ENCODE measurements at places on chromosomes 2 and 18.

- peak; percentile 55 for DNase-seq
These were observed 80.0 kb upstream of the TMEM200C start for GRCh38 chr18:5975111-5976002.

DNA sequence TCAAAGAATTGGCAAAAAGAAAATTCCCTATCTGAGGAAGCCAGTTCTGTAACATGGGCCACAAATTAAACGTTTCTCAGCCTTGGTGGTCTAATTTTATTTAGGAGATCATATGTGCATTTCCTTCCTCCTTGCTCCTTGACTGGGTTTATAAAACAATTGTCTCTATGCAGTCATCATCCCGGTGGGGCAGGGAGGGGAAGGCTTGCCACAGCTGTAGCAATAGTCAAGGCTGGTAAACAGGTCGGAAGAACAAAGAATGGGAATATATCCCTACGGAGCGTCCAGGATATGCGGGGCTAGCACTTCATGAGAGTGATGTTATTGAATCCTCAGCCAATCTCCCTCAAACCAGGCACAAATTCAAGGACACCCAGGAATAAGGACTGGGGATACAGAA lies 143.8 kb downstream of the RNF152 start:
- no peak for DNase-seq

GRCh38 chr2:121598087-121598486 lies 51.2 kb downstream of the CLASP1 start:
- DNase-seq, result no peak

DNA sequence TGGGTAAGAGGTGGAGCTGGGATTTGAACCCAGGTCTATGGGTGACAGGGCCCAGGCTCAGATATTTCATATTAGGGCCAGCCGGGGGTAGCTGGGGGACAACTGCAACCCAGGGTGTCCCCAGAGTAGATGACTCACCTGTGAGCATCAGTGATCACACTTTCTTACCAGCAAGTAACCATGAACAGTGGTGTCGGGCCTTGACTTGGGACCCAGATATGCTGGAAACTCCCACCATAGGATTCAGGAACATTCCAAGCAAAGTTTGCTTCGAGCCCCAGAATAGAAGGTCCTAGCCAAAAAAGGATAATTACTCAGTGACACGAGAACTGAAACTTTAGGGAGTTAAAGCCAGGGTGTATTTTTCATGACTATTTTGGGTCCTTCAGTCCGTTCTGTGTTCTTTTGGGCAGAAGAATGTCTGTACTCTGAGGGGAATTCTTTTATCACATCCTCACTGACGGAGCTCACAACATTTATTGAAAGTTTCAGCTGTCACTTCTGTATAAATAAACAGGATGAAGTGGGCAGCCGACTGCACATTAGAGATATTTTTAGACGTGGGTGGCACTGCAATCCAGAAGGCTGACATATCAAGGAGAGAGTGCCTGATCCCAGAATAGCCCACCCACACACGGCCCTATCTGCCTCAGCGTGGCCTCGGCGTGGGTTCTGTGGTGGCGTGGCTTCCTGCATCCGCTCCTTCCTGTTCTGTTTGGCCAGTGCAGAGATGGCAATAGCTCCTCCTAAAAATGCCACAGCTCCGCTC lies 45.6 kb downstream of the RAMP1 start:
- no peak for DNase-seq

DNA sequence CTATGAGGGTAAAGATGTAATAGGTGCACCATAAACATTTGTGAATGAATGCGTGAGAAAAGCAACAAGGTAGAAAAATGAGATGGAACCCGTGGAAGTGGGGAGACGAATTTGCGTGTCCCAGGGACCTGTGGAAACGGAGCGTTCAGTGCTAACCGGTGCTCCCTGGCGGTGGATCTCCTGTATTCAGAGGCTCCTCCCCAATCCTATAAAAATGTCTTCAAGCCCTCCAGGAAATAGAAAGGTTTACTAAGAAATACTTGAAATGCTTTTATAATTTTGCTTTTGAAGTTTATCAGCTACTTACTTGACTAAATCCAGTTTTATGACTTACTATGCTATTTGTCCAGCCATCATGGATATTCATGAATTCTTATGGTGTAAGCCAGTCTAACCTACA lies 62.8 kb upstream of the RBM44 start:
- no peak for DNase-seq

DNA sequence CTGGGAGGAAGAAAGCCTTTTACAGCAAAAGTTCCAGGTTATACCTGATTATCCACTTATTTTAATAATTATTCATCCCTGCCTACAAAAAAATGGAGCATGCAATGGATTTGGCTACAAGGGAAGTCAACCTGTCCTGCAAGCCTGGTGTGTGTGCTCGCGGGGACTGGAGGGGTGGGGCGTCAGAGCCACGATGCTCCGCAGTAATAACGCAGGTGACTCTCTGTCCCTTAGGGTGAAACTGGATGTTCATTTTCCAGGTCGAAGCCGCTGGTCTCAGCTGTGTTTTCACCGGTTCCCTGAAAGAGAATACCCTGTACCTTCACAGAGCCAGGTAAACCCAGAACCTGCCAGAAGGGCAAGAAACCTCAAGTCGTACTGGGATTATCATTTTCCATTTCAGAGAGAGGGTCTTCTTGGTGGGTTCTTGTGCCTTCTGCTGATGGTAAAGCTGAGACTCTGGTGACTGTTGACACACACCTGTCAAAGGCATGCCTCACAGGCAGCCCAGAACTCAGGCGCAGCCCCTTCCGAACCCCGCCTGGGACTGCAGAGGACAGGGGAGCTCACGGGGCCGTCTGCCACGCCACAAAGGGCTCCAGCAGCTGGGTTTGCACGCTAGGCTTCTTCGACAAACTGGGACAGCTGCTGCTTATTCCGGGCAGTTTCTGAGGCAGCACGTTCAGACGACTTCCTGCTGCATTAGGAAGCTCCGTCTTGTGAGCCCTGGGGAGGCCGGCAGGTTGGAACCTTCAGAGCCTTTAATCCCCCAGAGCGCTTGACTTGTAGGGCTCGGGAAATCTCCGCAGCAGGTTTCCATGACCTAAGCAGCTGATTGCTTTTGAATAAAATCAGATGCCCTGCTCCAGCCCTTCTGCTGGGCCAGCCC lies 58.6 kb downstream of the KCNG2 start:
- peak; percentile 60 for DNase-seq

GRCh38 chr2:64018701-64019082 lies 536 bp downstream of the VPS54 start:
- peak; percentile 66 for DNase-seq

DNA sequence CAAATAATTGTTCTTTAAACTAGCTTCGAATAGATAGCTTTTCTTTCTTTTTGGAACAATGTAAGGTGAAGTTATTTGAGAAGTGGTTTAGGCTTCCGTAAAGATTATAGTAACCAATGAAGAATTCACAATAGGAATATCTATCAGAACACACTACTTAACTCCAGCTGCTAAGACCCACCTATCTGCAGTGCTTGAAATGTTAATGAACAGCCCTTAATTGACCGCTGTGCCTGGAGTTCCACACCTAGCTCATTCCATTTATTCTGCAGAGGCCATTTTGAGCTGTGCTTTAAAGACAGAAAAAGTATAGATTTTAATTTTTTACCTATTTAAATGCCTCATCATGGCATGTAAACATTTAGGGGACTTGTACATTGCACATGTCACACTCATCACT lies 83.3 kb upstream of the APCDD1 start:
- no peak for DNase-seq

DNA sequence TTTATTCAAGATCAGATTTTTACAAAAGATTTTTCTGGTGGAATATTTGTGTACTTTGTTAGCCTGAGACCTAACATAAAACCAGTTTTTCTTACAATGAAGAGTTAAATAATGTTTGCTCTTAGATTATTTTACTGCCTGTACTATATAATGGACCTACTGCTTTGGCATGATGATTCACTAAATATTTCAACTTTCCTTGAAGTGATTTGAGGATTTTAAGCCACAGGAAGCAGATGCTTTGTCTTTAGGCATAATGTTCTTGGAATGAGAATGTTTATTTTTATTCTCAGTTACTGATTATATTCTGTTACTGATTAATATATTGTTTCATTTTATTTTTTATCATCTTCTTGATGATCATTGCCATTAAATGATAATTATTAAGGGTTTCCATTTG lies 175.3 kb upstream of the LRP1B start:
- no peak for DNase-seq

DNA sequence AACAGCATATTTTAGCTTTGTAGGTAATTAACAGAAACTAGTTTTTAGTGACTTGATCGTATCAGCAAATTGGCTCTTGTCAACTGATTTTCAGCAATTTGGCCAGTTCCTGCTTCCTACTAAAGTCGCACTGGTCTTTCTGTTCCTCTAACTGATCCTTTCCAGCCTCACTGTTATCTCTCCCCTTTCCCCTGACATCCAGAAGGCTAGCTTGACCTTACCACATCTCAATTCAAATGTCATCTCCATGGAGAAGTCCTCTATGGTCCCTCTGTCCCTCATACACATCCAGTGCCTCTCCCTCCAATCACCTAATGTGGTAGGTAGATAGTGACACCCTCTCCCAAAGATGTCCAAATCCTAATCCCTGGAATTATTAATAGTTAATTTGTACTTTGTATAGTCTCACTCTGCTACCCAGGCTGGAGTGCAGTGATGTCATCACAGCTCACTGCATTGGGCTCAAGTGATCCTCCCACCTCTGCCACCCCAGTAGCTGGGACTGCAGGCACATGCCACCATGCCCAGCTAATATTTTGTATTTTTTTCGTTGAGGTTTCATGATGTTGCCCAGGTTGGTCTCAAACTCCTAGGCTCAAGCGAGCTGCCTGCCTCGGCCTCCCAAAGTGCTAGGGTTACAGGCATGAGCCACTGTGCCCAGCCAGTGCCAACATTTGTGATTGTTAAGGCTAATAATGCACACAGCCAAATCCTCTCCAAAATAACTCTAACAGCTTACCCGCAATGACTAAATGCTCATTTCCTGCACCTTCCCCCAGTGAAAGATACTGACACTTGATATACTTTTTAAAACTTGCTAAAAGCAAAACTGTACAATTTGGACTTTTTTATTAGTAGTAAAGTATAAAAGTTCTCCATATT lies 16.9 kb downstream of the PSTPIP2 start:
- DNase-seq, result no peak

GRCh38 chr2:5316001-5316490 lies 376.1 kb upstream of the SOX11 start:
- no peak for DNase-seq

DNA sequence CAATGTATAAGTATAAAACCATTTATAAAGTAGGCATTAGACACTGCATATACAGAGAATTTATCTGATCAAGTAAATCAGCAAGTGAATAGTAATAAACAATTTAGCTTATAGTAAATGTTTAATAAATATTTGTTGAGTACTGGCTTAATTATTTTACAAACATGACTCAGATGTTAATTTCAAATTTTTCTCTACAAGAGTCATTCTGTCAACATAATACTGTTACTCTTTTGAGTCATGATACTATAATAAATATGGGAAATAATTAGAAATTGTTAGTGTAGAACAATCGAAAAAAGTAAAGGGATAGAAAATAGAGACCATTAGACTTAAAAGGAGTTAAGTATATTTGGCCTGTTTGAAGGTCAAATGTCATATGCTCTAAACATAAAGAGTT lies 133.6 kb upstream of the MC4R start:
- DNase-seq, result no peak
